ENCODE measurements at places on chromosomes 1 and 21.

DNA sequence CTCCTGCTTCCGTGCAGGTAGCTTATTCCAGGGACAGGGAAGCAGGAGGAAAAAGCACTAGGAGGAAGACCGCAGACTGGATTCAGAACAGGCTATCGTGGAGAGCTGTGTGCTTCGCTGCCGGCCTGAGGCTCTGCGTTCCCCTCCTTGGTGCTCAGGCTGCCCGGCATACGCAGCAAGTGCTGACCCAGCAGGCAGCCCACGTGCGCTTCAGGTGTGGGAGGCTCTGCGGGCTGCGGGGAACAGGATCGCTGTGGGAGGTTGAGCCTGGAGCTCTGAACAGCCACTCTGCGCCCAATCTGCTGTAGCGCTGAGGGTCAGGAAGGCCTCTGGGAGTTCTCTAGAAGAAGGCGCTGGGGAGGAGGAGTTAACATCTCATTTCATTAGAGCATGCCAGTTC lies 27.9 kb downstream of the DOP1B start:
- DNase-seq: no peak

GRCh38 chr1:185483664-185484450 lies 166.8 kb upstream of the IVNS1ABP start:
- no peak for DNase-seq

DNA sequence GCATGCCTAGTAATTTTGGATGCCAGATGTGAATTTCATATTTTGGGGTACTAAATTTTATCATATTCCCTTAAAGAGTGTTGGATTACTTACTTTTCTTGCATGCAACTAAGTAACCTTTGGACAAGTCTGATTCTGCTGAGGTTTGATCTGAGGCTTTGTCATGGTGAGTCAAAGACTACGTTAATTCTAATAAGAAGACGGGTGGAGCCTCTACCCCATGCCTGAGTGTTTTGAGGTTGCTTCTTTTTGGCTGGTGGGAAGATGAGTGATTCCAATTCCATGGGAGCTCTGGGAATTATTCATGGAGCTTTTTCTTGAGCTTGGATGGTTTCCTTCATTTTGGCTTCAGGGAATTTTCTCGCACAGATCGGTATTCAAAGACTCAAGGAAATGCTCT lies 11.6 kb upstream of the PCP4 start:
- no peak for DNase-seq

DNA sequence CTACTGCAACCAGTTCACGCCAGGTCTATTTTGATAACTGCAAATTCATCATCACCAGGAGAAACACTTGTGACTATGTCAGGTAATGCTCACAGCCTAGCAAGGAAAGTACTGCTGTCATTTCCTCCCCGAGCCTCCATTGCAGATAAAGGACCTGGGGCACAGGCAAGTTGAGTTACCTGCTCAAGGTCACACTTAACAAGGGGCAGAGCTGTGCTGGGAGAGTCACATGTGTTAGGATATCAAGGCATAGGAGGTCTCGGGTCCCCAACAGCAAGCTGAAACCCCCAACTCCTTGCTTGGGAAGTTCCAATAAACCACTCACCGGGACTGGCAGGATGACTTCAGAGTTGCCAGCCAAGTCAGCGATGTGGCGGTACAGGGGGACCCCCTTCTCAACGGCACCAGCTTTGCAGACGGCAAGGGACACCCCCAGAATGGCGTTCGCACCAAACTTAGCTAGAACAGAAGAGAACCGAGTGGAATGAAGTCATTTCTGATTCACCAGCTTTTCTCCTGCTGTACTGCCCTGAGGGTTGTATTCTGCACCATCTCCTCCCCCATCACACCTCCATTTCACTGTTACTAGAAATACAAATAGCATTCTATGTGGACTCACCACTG lies 11.6 kb downstream of the ENO1 start:
- peak; percentile 63 for DNase-seq

GRCh38 chr1:53107570-53108322 lies 34.7 kb downstream of the SLC1A7 start:
- no peak for DNase-seq

- DNase-seq: peak; percentile 93
These were observed 3.1 kb upstream of the SELENON start for GRCh38 chr1:25796811-25797458.

- DNase-seq: no peak
These were observed 2.0 kb downstream of the HUNK start for GRCh38 chr21:31874812-31875212.

DNA sequence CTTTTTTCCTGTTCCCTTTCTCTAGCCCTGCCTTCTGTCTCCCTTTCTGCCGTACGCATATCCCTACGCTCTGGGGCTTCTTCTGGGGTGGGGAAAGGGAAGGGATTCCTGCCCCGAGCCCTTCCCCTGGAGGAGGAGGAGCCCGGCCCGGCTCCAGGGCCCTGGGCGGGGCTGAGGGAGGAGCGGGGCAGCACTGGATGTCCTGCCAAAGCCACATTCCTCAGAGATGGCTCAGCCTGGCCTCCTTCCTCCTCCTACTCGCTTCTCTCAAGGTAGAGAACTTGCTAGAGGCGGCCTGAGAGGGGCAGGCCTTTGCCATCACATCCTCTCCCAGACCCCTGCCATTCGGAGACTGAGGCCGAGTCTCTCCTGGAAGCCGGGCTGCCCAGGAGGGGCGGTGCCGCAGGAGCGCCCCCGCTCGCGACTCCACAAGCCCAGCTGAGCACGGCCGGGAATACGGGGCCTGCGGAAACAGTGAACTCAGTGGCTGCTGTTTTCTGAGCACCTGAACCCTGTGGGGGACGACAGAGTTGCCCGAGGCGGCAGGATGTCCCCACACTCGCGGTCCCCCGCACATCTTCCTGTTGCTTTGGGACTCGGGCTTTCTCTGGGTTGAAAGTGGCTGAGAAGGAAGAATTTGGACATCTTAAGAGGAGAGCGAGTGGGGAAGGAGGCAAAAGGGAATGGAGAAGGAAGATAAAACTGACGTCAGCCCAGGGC lies 12.2 kb downstream of the ADAMTSL4 start:
- DNase-seq: peak; percentile 83

GRCh38 chr1:43121256-43121900 lies 50.7 kb downstream of the EBNA1BP2 start:
- DNase-seq: no peak

- no peak for DNase-seq
These were observed 2.0 kb downstream of the IFFO2 start for GRCh38 chr1:18954270-18955071.

GRCh38 chr1:15210651-15211375 lies 36.2 kb upstream of the FHAD1 start:
- DNase-seq: no peak

DNA sequence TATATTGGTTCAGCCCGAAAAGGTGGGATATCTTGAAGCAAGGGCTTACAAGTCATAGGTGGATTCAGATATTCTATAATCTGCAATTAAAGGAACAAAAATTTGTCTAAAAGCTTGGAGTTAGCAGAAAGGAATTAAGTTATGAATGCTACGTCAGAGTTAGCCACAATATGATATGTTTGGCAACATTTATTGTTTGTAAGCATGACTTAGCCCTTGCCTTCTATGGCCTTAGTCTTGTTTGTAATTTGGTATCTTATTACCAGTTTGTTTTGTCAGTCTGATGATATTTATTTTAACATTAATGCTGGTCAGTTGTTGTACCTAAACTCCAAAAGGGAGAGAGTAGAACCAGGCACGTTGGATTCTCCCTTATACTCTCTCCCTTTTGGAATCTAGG lies 43.1 kb upstream of the SUCO start:
- no peak for DNase-seq

DNA sequence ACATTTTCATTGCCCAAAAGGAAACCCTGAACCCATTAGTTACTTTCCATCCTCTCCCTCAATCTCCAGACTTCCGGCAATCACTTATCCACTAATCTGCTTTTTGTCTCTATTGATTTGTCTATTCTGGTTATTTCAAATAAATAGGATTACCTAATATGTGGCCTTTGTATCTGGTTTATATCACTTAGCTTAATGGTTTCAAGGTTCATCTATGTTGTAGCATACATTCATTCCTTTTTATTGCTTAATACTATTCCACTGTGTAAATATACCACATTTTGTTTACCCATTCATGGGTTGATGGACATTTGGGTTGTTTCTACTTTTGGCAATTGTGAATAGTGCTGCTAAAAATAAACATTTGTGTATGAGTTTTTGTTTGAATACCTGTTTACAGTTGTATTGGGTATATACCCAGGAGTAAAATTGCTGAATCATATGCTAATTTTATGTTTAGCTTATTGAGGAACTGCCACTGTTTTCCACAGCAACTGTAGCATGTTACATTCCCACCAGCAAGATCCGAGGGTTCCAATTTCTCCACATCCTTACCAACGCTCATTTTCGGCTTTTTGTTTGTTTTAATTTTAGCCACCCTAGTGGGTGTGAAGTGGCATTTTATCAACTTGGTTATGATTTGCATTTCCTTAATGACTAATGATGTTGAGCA lies 2.5 kb upstream of the SLC25A44 start:
- no peak for DNase-seq

GRCh38 chr1:5973771-5974170 lies 18.5 kb downstream of the NPHP4 start:
- no peak for DNase-seq

GRCh38 chr1:53413175-53414001 lies 45.8 kb upstream of the DMRTB1 start:
- DNase-seq: peak; percentile 72

GRCh38 chr1:246921481-246921880 lies 10.3 kb downstream of the AHCTF1 start:
- DNase-seq: no peak

DNA sequence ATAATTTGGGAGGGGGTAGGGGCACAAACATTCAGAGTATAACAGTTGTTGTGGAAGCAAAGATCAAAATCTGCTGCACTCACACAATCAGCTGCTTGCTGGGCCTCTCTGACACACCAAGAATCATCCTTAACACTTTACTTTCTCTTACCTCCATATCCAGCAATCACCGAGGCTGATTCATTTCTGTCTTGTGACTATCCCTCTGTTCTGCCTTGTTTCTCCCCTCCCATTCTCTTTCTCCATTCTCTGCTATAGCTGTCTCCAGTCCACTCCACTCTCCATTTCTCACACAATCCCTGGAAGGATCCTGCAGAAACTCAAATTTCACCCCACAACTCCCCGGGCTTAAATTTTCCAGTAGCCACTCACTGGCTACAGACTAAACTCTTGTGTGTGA lies 91.8 kb upstream of the NGF start:
- no peak for DNase-seq

GRCh38 chr1:116909512-116910378 lies at the start of gene PTGFRN:
PTGFRN (plus strand) TSS chr1:116909916; CDS start chr1:116910204, 288 bp downstream.
- DNase-seq: peak; percentile 51

- DNase-seq: no peak
These were observed 95.6 kb downstream of the ZNF281 start for GRCh38 chr1:200314085-200314750.

GRCh38 chr1:19210772-19211549 lies 895 bp upstream of the UBR4 start:
- DNase-seq: no peak

DNA sequence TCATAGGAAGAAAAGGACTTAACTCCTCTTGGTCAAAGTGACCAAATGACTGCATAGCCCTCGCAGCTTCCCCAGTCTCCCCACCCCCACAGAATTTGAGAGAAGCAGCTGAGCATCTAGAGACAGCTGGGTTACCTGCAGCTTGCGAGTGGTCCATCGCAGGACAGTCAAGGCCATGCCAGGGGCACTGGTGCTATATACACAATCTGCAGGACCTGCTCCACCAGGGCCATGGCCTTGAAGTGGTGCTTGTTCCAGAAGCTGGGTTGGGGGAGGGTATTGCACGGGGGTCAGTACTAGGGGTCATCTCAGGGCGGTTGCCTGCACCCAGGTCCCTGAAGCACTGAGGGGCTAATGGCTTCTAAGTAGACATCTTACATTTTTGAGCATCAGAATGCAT lies 10.4 kb downstream of the MRTO4 start:
- no peak for DNase-seq

- no peak for DNase-seq
These were observed 12.2 kb downstream of the FCRLB start for GRCh38 chr1:161733526-161733925.

- DNase-seq: no peak
These were observed 810.2 kb upstream of the ADAMTS5 start for GRCh38 chr21:27776925-27777553.

GRCh38 chr1:20725189-20726117 lies 7.0 kb downstream of the SH2D5 start:
- no peak for DNase-seq

DNA sequence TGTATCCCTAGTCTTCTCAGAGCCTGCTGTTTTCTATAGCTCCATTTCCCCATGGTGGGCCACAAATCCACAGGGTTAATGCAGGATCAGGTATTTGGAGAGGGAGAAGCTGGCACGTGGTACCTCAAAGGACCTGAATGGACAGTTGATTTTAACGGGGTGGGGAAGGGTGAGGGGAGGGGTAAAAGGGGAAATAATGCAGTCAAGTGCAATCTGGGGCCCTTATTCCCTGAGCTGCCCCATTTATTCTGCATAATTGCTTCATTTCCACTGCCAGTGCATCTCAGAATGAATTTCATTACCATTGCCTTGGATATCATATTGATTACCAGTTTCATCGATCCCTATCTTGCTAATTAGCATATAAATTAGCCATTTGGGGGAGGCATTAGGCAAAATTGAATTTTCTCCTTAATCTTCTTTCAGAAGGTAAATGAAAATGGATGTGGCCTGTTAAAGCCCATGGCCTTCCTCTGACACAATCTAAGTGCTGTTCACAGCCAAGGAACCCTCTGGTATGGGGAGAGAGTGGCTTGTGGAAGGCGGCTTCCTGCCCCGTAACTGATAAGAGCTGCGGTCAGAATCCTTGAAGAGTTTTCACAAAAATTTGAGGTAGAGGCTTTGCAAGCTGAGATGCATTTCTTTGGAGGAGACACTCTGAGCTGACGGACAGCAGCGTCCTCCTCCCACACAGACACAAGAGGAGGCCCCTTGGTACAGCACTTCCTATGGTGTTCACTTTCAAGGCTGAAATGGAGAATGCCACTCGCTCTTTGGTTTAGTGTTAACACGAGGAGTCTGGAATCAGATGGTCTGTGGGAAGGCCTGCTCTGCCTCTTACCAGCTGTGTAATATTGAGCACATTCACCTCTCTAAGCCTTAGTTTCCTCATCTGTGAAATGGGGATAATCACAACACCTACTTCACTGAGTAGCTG lies 34.4 kb downstream of the PHC2 start:
- DNase-seq: no peak

- no peak for DNase-seq
These were observed 25.3 kb upstream of the RCAN3 start for GRCh38 chr1:24477309-24477708.

- DNase-seq: no peak
These were observed 148.1 kb upstream of the RUNX1 start for GRCh38 chr21:35197191-35197590.

- DNase-seq: no peak
These were observed 316.0 kb downstream of the LMO4 start for GRCh38 chr1:87644579-87645190.

- no peak for DNase-seq
These were observed 25.7 kb downstream of the MR1 start for GRCh38 chr1:181059435-181059834.

- DNase-seq: no peak
These were observed 44.8 kb downstream of the DPYD start for GRCh38 chr1:97875996-97876395.

Measured in stimulated activated CD4-positive, alpha-beta T cell treated with anti-CD3 and anti-CD28 coated beads, Interleukin-15, amount 100 ng/mL, for 24 hours (primary cell).